ENCODE measurements at places on chromosomes 2 and 18.

DNA sequence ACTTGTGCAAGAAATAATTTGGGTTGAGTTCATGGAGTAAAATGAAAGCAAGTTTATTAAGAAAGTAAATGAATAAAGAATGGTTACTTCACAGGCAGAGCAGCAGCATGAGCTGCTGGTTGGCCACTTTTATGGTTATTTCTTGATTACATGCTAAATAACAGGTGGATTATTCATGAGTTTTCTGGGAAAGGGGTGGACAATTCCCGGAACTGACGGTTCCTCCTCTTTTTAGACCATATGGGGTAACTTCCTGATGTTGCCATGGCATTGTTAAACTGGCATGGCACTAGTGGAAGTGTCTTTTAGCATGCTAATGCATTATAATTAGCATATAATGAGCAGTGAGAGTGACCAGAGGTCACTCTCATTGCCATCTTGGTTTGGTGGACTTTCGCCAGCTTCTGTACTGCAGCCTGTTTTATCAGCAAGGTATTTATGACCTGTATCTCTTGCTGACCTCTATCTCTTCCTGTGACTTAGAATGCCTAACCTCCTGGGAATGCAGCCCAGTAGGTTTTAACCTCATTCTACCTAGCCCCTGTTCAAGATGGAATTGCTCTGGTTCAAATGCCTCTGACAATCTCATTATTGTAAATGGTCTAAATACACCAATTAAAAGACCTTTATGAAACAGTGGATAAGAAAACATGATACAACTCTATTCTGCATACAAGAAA lies 114.1 kb upstream of the FIGN start:
- no peak for DNase-seq

GRCh38 chr2:233247744-233248143 lies 3.7 kb upstream of the ATG16L1 start:
- DNase-seq, result no peak

DNA sequence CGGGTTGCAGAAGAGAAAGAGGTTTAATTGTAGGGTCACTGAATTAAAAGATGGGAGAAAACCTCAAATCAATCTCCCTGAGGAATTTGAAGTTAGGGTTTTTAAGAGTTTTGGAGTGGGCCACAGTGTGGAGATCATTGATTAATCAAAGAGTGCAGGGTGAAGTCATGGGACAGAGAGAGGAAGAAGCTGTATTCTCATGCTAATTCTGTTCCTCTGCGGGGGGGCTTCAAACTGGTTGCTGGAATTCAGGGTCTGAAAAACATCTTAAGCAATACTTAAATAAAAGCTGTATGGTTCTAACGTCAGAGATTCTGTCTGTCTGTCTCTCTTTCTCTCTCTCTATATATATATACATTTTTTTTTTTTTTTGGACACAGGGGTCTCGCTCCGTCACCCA lies 169.8 kb upstream of the SPATS2L start:
- no peak for DNase-seq

DNA sequence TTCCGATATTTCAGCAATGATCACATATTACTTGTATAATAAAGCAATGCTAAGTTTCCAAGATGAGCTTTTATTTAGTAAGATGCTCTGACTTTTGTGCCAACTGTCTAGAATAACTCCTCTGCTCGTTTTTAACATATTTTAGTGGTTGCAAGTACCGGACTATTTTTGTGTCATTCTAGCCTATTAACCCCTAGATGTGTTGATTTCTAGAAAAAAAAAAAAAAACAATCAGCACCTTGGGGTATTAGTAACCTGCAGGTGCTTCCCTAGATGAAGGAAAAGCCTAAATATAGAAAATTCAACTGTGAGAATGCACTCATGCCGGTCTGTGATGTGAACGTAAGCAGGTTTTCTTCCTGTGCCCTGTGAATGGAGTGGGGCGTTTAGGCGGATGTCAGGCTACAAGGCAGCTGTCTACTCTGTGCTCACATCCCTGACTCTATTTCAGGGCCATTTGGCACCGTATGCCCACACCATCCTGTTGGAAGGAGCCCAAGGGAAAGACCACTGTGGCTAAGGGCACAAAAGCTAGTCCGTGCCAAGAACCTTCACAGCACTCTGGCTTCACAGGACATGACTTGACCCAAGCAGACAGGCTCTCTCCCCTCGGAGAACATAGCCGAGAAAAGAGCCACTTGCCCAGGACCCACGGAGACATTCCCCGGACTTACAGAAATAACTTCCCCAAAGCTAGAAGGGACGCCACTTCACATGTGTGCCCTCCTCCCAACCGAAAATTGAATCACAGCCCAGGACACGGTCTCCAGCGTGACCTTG lies 60.9 kb upstream of the AGAP1 start:
- DNase-seq, result no peak

GRCh38 chr2:44498551-44498950 lies 136.8 kb downstream of the CAMKMT start:
- DNase-seq, result no peak

GRCh38 chr18:8719192-8719591 lies 13.8 kb downstream of the MTCL1 start:
- no peak for DNase-seq

GRCh38 chr18:39399662-39400061 lies 1834.1 kb upstream of the CELF4 start:
- no peak for DNase-seq

- DNase-seq, result peak; percentile 92
Measured at GRCh38 chr2:127700527-127701192, 637 bp upstream of the SFT2D3 start.

DNA sequence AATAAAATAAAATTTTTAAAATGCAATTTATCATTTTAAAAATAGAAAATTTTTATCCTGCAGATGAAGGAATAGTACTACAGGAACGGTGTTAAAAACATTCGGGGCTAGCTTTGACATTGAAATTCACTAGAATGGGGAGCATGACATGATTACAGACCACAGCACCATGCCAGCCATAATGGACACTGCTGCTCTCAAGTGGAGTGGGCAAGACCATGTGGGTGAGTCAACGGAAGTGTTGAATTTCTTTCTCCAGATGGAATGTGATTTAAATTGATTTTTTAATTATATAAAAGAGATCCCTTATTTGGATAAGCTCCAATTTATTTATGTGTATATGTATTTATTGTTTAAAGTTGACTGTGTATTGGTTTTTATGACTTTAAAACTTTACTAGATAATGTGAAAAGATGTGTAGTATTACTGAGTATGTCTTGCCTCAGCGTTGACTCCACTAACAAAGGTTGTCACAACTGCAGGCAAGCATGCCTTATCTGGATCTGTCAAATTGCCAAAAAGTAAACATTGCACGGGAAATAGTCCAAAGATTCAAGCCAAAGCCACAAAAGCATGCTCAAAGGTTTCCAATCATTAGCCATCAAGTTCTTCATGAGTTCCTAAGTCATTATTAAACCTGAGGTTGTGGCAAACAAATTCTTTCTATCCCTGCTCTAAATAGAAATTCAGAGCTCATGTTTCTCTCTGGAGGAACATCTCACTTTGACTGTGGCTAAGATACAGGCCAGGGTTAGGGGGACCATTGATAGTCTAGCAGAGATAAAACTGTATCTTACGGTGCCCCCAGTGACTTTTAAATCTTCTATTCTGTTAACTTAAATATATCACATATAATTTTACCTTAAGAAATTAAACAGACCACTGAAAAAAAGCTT lies 536.9 kb downstream of the TMX3 start:
- DNase-seq, result no peak

GRCh38 chr2:183250472-183250871 lies 126.2 kb downstream of the NUP35 start:
- no peak for DNase-seq

GRCh38 chr2:107111623-107112022 lies 225.7 kb upstream of the ST6GAL2 start:
- no peak for DNase-seq

GRCh38 chr2:205510345-205510744 lies 172.0 kb upstream of the NRP2 start:
- DNase-seq, result no peak

DNA sequence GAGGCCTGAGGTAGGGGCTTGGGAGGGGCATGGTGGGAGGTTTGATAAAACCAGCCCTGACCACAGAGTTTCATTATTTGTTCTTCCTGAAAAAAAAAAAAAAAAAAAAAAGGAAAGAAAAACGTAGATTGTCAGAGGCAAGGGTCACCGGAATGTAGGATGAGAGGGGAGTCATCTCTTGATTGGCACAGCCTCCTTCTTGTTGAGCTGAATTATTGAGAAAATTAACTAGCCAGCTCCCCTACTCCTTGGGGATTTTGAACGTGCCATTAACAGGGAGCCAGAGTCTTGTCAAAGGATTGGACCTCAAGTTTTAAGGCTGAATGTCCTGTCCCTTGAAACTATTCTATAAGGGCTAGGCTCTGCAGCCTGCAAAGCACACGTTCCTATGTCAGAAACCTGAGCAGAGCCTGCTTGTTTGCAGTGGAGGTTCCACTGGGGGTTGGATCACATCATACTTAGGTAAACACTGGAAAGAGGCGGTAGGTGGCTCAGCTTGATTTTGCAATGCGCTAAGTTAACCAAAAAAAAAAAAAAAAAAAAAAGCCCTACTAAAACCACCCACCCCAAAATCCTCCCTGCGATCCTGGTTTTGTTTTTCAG lies 2.3 kb downstream of the INHBB start:
- DNase-seq, result no peak

DNA sequence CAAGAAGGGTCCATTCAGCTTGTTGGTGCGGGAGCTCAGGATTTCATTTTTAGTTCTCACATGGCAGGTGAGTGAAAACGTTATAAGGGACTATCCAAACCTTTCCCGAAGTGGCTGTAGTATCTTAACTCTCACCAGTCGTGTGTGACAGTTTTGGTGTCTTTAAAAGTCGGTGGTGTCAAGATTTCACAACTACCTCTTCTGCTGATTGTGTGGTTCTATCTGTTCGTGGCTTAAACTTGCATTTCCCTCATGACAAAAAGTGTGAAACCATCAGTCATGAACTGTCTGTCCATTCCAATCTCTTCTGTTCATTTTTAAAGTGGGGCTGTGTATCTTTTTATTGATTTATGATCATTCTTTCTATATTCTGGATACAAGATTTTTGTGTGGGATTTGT lies 3.8 kb upstream of the AQP12B start:
- DNase-seq, result no peak

GRCh38 chr2:155418753-155419152 lies 720.3 kb downstream of the KCNJ3 start:
- no peak for DNase-seq

DNA sequence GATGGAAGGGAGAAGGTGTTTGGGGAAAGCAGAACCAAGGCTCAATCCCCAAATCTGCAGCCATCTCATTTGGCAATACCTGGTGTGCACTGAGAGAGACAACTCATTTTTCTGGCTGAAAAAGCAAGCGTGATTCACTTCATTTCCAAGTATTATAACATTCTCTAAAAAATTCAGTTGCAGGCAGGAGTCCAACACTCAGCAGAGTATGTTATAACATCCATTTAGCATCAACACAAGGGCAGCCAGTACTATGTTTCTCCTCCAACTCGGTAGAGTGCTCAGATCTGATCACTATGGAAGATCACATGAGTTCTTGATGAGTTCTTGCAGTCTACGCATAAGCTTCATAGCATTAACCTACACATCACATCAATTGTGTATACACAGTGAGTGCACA lies 99.4 kb upstream of the PID1 start:
- no peak for DNase-seq

DNA sequence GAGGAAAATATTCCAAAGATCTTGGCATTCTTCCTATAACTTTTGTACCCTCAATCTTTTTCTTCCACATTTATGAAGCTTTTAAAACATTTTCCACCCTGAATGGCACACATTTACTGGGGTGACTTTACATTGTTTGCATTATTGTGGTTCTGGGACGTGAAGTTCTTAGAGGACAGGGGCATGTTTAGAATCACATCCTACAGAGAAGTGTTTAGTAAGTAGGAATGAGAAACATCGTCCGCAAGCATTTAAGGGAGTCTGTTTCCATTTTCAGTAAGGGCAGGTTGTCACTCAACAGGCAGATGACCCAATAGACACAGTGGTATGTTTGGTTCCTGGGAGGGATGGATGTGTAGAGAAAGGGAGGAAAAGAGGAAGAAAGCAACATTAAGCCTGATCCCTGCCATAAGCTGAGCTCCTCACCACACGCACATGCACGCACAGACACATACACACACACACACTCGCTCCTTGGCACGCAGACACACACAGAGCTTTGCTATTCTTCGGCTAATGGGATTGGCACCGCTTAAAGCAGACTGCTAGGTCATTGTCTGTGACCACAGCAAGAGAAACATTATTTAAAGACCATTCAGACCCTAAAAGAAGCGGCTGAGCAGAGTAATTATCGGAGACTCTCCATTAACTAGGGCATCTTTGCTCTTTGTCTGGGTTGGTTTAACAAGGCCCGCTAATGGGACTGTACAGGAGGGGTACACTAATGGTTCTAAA lies 14.2 kb upstream of the PLEKHM3 start:
- DNase-seq, result no peak

- no peak for DNase-seq
Measured at GRCh38 chr2:157830696-157831570, 45.2 kb downstream of the ACVR1 start.

GRCh38 chr2:165283342-165283741 lies 44.1 kb downstream of the SCN2A start:
- no peak for DNase-seq

DNA sequence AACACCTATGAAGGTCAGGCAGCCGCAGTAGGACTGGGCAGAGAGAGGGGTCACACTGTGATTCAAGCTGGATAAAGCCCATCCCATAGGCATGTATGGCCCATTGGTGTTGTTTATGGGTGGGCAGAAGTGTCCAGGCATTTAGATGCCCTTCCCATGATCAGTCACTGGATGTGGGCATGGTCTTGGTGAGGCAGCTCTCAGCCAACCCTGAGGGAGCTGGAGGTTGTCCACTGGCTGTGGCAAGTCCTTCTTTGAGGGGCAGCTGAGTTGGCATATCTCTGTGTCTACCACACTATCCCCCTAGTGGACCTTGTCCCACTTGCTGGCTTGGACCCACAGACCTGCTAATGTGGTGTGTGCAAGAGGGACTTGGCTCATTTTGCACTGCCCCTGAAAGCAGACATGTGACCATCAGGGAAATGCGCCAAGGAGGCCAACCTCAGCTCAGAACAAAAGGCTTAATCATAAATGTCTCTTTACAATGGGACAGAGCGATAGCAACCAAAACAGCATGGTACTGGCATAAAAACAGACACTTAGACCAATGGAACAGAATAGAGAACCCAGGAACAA lies 82.0 kb downstream of the TMEM17 start:
- no peak for DNase-seq

Data from GM12864 (cell line).